ENCODE measurements at places on chromosomes 5 and 9.

DNA sequence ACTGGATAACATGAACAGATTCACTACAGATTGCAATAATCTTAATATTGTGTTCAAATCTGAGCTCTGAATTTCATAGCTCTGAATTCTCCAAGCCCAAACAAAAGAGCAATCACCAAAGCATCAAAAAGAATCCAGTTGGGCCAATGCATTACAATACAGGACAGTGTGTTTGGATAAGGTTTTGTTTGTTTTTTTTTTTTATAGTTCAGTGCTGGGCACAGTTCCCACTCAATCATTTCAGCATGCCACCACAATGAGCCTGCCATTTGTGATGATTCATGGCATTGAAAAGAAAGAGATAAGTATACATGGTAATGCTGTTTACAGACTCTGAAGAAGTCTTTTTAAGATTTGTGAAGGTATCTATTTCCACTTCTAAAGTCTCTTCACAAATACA lies 1.7 kb upstream of the HTR1A start:
- DNase-seq = no peak

- no peak for DNase-seq
Observed at GRCh38 chr5:61304590-61305381, 27.3 kb upstream of the ZSWIM6 start.

- DNase-seq = no peak
Observed at GRCh38 chr5:110651507-110651906, 75.0 kb downstream of the TMEM232 start.

DNA sequence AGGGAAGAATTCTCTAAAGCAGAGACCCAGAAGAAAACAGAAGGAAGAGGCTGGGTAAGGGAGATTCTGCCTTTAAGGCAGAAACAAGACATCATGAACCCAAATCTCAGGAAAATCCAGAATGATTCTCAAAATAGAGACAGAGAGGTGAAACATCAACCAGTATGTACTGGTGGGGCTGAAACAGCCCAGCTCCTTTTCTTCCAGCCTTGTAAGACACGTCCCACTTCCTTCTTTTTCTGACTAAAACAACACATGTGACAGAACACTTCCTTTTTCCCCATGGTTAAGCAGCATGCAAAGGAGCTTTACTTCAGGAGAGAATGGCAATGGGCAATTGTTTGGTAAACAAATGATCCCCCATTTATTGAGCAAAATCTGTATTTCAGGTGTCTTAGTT lies 230.8 kb upstream of the NR4A3 start:
- DNase-seq = peak; percentile 13

DNA sequence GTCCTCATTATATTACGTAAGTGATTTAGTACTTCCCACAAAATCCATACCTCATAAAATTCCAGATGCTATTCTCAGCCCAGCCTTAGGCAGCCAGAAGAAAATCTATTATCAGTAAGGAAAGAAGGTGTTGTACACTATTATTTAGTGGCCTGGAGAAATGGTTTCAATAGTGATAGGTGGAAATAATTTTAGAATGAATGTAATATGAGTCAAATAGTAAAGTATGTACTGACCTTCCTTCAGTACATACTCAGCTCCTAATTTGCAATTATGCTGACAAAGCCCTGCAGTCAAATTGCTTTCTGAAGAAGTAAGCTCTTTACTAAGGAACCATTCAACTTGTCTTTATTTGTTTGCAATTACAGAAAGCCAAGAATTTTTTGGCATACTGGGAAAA lies 409.2 kb downstream of the HTR1A start:
- DNase-seq = no peak

DNA sequence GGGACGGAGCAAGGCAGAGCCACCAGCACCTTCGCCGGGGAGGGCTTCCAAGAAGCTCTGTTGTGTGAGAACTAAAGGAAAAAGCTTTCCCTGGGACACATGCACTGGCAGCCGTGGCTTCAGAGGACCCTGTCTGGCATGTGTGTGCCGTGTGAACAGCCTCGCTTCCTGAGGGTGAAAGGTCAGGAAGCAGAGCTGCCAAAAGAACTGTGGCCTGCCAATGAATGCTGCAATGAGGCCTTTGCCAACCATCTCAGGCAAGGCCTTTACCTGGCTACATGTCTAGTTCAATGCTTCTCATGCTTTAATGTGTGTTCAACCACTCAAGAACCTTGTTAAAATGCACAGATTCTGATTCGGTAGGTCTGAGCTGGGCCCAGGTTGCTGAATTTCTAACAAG lies 53.5 kb downstream of the NIPSNAP3B start:
- no peak for DNase-seq

GRCh38 chr9:126326228-126327005 lies at the start of gene MVB12B:
Gene MVB12B (plus strand): TSS chr9:126326829. CDS start chr9:126326930, 101 bp downstream.
- peak; percentile 60 for DNase-seq

GRCh38 chr5:2758632-2759031 lies 7.2 kb upstream of the IRX2 start:
- no peak for DNase-seq

DNA sequence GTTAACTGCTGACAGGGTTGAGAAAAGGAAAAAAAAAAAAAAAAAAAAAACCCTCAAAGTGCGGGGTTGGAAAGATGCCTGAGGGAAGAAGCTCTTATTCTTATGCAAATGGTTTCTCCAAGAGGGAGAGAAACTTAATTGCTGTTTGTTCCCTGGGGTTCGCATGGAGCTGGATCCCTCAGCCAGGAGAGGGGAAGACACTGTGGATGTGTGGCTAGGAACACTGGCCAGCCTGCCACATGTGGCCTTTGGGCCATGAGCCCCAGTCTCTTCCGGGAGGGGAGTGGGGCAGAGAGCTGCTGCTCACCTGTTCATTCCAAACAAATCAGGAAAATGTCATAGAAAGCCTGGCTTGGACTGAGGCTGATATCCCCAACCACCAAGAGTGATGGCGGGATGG lies 9.4 kb upstream of the SCGB3A2 start:
- no peak for DNase-seq

GRCh38 chr9:117000196-117000723 lies 313.2 kb downstream of the TRIM32 start:
- no peak for DNase-seq

DNA sequence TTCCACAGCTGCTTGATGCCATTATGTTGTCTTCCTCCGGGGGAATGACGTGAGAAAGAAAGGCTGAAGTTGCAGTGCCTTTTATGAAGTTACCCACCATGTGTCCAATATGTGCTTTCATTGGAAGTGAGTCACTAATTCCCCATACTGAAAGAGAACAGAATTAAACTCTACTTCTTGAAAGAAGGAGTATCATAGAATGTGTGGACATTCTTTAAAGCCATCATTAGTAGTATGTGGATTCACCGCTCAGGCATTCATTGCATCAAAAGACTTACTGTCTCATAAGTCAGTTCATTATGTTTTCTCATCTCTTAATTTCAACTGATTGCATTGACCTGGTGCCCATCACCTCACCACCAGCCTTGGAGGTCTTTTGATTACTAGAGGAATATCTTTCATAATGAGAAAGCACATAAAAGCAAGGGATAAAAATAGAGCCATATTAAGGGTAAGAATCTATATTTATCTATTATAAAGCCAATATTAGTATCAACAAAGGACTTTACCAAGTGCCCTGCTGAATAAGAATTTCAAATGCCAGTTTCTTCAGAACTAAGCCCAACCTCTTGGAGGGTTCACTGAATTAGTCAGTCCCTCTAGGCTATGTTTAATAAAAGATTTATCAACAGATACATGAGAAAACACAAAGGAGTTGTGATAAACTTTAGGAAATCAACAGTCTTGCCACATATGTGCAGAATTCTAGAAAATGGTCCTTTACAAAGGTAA lies 516.1 kb downstream of the NTRK2 start:
- no peak for DNase-seq

DNA sequence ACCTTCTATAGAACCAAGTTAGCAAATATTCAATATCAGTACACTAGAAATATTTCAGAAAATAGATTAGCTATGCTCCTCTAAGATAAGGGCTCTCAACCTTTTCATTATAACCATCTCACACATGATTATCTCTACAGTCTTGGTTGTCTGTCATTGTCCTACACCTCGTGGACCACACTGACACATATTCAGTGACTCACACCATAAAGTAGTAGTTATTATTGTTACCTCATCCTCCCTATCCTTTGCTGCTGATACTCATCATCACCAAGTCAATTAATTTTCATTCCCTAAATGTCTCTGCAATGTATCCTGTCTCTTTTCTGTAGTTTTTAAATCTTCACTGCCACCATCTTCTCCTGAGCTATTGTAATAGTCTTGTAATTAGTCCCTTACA lies 1309.2 kb upstream of the C9orf72 start:
- DNase-seq = no peak

GRCh38 chr5:82593481-82593880 lies 315.3 kb upstream of the RPS23 start:
- no peak for DNase-seq
